ENCODE measurements at places on chromosomes 3 and 15.

- DNase-seq = no peak
Measured at GRCh38 chr15:72077950-72078349, 40.0 kb downstream of the MYO9A start.

- DNase-seq = no peak
Measured at GRCh38 chr3:2967871-2968270, 142.3 kb downstream of the IL5RA start.

GRCh38 chr15:56690733-56691132 lies 42.6 kb downstream of the ZNF280D start:
- DNase-seq = no peak

DNA sequence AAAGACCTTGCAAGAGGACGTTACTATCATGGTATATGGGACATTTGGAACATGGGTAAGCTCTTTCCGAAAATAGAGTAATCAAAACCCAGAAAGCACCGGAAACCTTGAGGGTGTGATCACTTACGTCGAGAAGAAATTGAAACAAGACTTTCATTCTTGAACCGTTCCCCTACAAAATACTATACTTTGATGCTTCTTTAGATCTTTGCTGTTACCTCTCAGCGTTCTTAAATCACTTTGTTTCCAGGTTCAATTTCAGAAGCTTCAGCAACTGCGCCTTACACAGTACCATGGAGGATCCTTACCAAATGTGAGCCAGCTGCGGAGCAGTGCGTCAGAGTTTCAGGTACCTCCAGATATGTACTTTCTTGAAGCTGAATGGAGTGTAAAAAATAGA lies 10.1 kb downstream of the CRTC3 start:
- no peak for DNase-seq
